ENCODE measurements at places on chromosomes 1 and 21. TPM values are rescaled to one million over a fixed set of nuclear protein-coding genes. Genes with fewer than 3 reads are reported as not detected.
A peak's percentile ranks its signal among the peaks of the same experiment; 100 is the strongest.

S100A3 gene
- total RNA-seq, result 4.5 TPM

DNAI4 gene
- 19.9 TPM for total RNA-seq

HHAT gene
- 5.3 TPM for total RNA-seq

CSF3R gene
- 214 TPM for total RNA-seq

MROH9 gene
- 1.2 TPM for total RNA-seq

HFM1 gene
- 1.2 TPM for total RNA-seq

PPFIA4 gene
- total RNA-seq, result 1.3 TPM

GPR37L1 gene
- 0.06 TPM for total RNA-seq

DPH5 gene
- total RNA-seq, result 33.1 TPM

CALML6 gene
- total RNA-seq, result not detected

GRCh38 chr1:212649020-212649419 lies 40.5 kb downstream of the ATF3 start:
- no peaks in the 10 kb centered on the region for H3K36me3 ChIP-seq
- no peaks in the 10 kb centered on the region for H3K27me3 ChIP-seq
- no peaks in the 10 kb centered on the region for H3K4me1 ChIP-seq
- no peak for DNase-seq
- no peak overlapping the region for H3K27ac ChIP-seq

DNA sequence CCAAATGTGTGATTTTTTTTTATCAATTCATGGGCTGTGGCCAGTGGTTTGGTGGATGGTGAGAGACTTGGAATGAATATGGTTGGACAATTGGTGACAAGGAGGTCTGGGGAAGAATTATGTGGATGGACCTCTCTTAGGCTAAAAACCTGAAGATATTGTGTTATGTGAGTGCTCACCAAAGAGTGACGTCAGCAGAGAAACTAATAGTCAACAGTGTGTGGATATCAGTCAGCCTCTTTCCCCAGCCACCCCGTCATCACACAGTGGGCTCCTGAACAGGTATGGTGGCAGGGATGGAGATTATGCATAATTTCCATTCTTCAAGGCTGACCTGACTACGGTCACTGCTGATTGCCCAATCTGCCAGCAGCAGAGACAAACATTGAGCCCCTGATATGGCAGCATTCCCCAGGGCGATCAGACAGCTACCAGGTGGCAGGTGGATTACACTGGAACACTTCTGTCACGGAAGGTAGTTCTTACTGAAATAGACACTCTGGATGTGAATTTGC lies 9.2 kb upstream of the OR2G2 start:
- H3K27ac ChIP-seq, result no peak overlapping the region
- no peaks in the 10 kb centered on the region for H3K4me1 ChIP-seq
- no peaks in the 10 kb centered on the region for H3K36me3 ChIP-seq

DNA sequence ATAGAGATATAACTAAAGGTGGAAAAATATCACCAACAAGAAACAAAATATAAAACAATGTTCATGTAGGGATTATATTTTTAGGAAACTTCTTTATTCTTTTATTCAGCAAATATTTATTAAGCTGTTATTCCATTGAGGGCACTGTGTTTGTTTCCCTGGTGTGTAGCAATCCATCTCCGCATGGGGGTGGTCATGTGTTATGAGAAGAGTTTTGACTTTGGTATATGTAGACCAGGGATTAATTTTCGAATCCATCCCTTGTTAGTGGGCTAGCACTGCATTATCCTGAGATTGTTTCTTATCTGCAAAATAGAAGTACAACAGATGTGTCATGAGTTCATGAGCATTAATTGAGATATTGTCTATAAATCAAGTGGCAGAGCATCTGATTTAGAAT lies 190.2 kb upstream of the LRRC7 start:
- H3K4me3 ChIP-seq, result no peak overlapping the region
- H3K4me1 ChIP-seq, result no peaks in the 10 kb centered on the region
- no peaks in the 10 kb centered on the region for H3K36me3 ChIP-seq

DNA sequence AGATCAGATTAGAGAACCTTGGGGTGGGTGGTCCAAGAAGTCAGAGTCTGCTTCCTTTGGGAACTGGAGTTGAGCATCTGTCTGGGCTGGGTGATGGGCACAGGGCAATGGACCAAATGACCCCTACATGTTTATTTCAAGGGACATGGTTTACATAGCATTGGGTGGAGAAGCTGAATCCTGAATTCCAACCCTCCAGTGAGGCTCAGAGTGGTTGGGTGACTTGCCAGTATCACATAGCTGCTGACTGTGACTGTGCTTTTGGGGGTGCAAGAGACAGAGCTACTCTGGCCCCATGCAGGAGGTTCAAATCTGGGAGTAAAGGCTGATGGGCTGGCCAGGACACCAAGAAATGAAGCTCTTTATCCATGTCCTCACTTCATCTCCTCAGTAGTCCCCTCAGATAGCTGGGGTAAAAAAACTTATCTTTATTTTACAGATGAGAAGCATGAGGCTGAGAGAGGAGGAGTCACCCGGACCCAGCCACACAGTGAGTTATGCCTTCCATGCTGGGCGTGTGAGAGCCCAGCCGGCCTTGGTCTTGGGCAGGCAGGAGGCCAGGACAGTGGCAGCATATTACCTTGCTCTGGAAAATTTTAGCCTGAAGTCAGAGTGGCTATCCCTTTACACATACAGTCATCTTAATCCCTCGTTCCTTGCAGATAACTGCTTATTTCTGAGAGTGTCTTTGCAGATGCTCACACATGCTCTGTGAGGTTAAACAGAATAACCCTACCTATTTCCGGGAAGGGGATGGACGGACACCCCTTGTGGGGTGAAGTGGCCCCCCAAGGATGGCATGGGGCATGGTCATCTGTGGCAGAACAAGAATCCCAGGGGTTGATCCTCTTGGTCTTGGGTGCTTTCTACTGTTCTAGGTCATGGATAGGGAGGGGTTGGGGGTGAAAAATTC lies 2.8 kb upstream of the SERINC2 start:
- no peak for DNase-seq
- H3K4me1 ChIP-seq, result peaks cover 7% of the 10 kb centered on the region
- H3K27ac ChIP-seq, result no peak overlapping the region
- no peaks in the 10 kb centered on the region for H3K36me3 ChIP-seq
- no peak overlapping the region for H3K4me3 ChIP-seq

GRCh38 chr1:117635805-117636204 lies 30.0 kb downstream of the TENT5C start:
- no peak overlapping the region for H3K4me3 ChIP-seq
- peaks cover 22% of the 10 kb centered on the region for H3K4me1 ChIP-seq
- DNase-seq, result no peak
- no peak overlapping the region for H3K27ac ChIP-seq
- no peaks in the 10 kb centered on the region for H3K27me3 ChIP-seq
- no peaks in the 10 kb centered on the region for H3K36me3 ChIP-seq

DNA sequence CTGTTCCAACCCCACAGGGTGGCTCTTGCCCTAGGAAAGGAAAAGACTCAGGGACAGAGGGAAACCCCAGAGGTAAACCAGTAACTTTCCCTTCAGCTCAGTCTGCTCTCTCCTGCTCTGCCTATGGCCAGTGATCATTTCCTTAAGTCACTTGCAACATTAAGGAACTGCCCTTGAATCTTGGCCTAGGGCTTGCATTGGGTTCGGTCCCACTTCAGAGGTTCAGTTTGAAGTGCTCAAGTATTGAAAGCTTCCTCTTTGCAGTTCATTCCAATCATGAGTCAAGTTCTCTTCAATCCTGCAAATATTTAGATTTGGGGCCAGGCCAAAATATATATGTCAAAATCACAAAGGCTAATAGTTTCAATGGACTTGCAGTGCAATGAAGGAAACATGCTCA lies 97.7 kb upstream of the IRF2BP2 start:
- H3K27ac ChIP-seq, result peak overlapping the region; percentile 79
- no peaks in the 10 kb centered on the region for H3K36me3 ChIP-seq
- no peak for DNase-seq
- no peak overlapping the region for H3K4me3 ChIP-seq
- no peaks in the 10 kb centered on the region for H3K27me3 ChIP-seq

DNA sequence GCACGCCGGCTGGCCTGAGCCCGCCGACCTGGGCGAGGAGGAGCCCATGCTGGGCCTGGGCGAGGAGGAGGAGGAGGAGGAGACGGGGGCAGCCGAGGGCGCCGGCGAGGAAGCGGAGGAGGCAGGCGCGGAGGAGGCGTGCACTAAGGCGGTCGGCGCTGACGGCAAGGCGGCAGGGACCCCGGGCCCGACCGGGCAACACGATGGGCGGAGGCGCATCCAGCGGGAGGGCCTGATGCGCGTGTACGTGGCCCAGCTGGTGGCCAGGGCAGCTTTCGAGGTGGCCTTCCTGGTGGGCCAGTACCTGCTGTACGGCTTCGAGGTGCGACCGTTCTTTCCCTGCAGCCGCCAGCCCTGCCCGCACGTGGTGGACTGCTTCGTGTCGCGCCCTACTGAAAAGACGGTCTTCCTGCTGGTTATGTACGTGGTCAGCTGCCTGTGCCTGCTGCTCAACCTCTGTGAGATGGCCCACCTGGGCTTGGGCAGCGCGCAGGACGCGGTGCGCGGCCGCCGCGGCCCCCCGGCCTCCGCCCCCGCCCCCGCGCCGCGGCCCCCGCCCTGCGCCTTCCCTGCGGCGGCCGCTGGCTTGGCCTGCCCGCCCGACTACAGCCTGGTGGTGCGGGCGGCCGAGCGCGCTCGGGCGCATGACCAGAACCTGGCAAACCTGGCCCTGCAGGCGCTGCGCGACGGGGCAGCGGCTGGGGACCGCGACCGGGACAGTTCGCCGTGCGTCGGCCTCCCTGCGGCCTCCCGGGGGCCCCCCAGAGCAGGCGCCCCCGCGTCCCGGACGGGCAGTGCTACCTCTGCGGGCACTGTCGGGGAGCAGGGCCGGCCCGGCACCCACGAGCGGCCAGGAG lies 7.2 kb upstream of the IBA57 start:
- H3K4me1 ChIP-seq, result peaks cover 24% of the 10 kb centered on the region
- no peaks in the 10 kb centered on the region for H3K36me3 ChIP-seq
- peak; percentile 36 for DNase-seq
- H3K27ac ChIP-seq, result no peak overlapping the region
- H3K27me3 ChIP-seq, result peaks cover 10% of the 10 kb centered on the region
- no peak overlapping the region for H3K4me3 ChIP-seq

DNA sequence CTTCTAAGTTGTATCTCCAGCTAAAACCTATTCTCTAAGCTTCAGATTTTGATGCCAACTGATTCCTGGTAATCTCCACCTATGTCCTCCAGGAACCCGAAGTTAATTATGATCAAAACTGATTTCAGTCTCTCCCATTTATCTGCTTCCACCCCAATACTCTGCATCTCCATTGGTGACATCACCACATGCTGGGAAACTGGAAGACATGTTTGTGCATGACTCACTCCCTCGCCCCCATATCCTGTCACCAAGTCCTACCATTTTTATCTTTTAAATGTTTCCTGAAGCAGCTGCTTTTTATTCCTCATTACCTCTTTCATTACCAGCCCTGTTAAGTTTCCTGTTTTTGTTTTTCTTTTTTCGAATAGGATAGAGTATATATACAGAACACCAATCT lies 228.5 kb downstream of the LRRC40 start:
- no peak for DNase-seq
- no peaks in the 10 kb centered on the region for H3K27me3 ChIP-seq
- no peak overlapping the region for H3K4me3 ChIP-seq
- H3K36me3 ChIP-seq, result no peaks in the 10 kb centered on the region
- no peak overlapping the region for H3K27ac ChIP-seq

DNA sequence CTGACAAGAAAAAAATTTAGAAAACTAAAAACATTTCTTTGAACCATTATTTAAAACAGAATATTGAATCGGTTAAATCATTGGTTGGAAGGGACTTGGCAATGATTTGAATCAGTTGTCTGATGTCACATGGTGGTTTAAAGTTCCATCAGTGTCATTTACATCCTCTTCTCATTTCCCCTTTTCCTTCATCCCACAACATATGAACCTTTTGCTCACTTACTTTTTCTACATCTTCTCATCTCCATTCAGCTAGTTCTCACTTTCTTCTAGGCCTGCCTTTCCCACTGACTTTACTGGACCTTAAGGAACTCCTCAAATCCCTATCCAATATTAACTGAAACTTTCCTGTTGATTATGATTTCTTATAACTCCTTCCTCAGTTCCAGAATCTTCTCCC lies 58.5 kb downstream of the PHACTR4 start:
- H3K4me3 ChIP-seq, result no peak overlapping the region
- no peaks in the 10 kb centered on the region for H3K36me3 ChIP-seq
- H3K4me1 ChIP-seq, result peaks cover 5% of the 10 kb centered on the region
- no peak overlapping the region for H3K27ac ChIP-seq
- DNase-seq, result no peak

- H3K27ac ChIP-seq, result no peak overlapping the region
- no peaks in the 10 kb centered on the region for H3K27me3 ChIP-seq
- no peaks in the 10 kb centered on the region for H3K36me3 ChIP-seq
- no peak for DNase-seq
- no peaks in the 10 kb centered on the region for H3K4me1 ChIP-seq
Measured at GRCh38 chr1:164017239-164017638, 541.7 kb upstream of the PBX1 start.

GRCh38 chr1:228378090-228378872 lies 28.4 kb downstream of the TRIM11 start:
- H3K4me1 ChIP-seq, result peaks cover 11% of the 10 kb centered on the region
- DNase-seq, result peak; percentile 83
- H3K4me3 ChIP-seq, result peak overlapping the region; percentile 56
- H3K36me3 ChIP-seq, result no peaks in the 10 kb centered on the region

DNA sequence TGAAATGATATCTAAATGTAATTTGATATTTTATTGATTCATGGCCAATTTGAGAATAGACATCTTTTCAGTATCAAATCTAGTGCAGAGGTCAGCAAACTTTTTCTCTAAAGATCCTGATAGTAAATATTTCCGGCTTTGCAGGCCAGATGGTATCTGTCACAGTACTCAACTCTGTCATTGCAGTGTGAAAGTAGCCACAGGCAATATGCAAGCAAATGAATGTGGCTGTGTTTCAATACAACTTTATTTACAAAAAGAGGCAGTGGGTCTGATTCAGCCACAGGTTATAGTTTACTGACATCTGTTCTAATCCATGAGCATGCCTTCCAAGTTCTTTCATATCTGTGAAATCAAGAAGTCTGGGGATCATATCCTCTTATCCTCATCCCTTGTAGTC lies 221.2 kb downstream of the PRDM2 start:
- H3K4me1 ChIP-seq, result no peaks in the 10 kb centered on the region
- DNase-seq, result no peak

GRCh38 chr1:232327899-232328298 lies 302.0 kb downstream of the SIPA1L2 start:
- no peak for DNase-seq
- H3K27me3 ChIP-seq, result no peaks in the 10 kb centered on the region
- no peaks in the 10 kb centered on the region for H3K36me3 ChIP-seq
- H3K27ac ChIP-seq, result no peak overlapping the region

- H3K36me3 ChIP-seq, result no peaks in the 10 kb centered on the region
- H3K4me1 ChIP-seq, result no peaks in the 10 kb centered on the region
- no peak for DNase-seq
- H3K27ac ChIP-seq, result no peak overlapping the region
Measured at GRCh38 chr1:187151555-187151954, 322.8 kb downstream of the PLA2G4A start.

DNA sequence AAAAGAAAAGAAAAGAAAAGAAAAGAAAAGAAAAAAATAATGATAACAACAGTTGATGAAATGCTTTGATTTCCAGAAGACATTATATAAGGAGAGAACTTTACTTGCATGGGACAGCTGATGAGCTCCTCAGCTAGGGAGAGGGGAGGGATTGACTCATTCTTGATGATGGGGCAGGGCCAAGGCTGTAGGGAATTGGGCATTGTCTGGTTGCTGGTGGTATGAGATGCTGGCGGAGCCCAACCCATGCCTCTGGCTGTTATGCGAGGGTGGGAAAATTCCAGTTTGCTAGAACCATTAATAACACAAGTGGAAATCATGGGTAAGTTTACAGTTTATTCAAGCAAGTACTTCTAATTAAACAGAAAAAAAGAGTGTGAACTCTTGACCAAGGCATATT lies 36.0 kb upstream of the KIF26B start:
- no peaks in the 10 kb centered on the region for H3K27me3 ChIP-seq
- H3K27ac ChIP-seq, result no peak overlapping the region
- DNase-seq, result no peak
